ENCODE measurements at places on chromosomes 4 and X.

- DNase-seq, result no peak
These were observed 329.3 kb upstream of the RPS6KA3 start for GRCh38 chrX:20595928-20596575.

- no peak for DNase-seq
These were observed 196.0 kb downstream of the NWD2 start for GRCh38 chr4:37440501-37440900.

- DNase-seq, result no peak
These were observed 43.0 kb upstream of the SCOC start for GRCh38 chr4:140330311-140330900.

GRCh38 chr4:186723292-186724057, at the start of gene FAT1:
Gene FAT1 (minus strand): TSS chr4:186723856. CDS start chr4:186709827, 14,029 bp downstream.
- peak; percentile 68 for DNase-seq

DNA sequence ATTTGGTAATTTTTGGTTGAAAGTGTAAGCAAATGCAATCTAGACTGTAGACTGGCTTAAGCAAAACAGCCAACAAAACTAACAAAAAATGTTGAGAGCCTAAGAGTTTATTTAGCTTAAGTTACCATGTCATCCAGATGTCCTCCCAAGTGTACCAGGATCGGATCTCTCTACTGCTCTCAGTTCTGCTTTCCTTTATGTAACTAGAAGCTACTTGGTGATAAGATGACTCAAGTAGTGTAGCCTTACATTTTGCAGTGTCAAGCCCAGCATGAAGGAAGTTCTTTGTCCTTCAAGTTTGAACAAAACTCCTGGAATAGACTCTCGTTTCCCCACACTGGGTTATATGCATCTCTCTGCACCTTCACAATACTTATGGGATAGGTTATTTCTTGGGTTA, 1500.0 kb downstream of the STIM2 start:
- DNase-seq, result no peak

- no peak for DNase-seq
These were observed 36.8 kb downstream of the VSIG4 start for GRCh38 chrX:66002824-66003680.

DNA sequence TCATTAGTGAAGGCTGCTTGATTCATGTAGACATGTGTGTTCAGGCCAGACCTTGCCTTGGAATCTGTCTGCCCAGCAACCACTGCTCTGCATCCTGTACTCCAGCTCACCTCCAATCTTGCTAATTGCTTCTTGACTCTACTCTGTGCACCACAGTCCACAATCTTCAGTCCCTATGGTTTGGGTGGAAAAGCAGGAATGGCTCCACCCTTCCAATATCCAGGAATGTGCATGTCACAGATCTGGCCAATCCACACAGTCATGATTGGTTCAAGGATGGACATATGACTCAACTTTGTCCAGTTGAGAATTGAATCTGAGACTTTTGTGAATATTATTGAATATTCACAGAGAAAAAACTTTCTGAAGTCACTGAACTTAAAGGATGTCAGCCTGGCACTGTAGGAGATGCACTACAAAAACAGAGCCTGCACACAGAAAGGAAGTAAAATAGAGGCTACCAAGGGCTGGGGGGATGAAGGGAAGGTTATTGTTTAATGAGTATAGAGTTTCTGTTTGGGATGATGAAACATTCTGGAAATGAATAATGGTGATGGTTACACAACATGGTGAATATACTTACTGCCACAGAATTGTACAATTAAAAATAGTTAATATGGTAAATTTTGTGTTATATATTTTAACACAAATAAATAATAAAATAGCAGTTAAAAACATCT, 161.3 kb upstream of the USP38 start:
- DNase-seq, result no peak

DNA sequence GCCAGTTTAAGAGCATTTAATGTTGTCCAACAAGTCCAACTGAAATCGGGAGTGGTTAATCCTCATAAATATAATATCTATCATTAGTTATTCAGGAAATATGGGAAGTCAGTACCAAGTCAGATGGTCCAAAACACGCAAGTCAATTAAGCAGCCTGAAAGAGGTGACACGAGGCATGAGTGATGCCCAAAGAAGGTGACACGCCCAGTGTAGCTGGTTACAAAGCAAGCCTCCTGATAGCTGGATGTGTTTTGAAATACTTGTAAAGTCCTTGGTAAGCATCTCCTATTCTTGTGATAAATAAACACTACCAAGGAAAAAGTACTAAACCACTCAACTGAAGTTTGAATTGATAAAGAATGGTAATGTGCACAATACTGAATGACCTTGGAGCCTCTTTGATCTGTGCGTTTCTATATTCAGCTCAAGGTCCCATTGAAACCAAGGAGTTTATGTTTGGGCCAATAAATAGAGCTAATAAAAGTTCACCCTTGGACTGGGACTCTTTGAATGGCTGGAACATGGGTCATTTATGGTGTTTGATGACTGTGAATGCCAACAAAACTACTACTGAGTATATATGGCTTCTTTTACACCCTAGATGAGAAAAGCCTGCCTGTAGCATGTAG, 93.2 kb upstream of the KLF3 start:
- no peak for DNase-seq

DNA sequence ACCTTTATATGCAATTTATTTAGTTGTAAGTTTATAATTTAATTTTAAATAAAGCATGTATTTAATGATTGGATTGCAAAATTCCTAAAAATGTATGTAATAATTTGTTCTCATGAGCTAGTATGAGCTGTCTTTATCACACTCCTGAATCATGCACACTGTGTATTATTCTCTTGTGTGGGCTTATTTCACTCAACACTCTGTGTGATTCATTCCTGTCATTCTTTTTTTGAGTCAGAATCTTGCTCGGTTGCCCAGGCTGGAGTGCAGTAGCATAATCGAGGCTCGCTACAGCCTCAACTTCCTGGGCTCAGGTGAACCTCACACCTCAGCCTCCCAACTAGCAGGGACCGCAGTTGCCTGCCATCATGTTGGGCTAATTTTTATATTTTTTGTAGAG, 123.1 kb upstream of the SLC34A2 start:
- DNase-seq, result no peak

DNA sequence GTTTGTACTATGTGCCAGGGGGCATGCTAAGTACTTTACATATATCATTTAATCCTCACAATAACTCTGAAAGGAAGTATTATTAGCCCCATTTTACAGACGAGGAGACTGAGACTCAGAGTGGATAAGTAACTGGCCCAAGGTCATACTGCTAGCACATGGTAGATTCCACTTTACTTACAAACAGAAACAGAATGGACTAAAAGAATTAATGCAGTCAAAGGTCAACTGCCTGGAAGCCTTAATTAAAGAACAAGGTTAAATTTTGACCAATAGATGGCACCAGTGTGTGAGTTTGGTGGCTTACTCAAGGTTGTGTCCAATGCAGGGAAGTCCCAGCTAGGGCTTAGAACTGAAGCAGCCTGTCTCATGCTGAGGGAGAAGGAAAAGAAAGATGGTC, 4.7 kb downstream of the RIPPLY1 start:
- DNase-seq, result no peak

DNA sequence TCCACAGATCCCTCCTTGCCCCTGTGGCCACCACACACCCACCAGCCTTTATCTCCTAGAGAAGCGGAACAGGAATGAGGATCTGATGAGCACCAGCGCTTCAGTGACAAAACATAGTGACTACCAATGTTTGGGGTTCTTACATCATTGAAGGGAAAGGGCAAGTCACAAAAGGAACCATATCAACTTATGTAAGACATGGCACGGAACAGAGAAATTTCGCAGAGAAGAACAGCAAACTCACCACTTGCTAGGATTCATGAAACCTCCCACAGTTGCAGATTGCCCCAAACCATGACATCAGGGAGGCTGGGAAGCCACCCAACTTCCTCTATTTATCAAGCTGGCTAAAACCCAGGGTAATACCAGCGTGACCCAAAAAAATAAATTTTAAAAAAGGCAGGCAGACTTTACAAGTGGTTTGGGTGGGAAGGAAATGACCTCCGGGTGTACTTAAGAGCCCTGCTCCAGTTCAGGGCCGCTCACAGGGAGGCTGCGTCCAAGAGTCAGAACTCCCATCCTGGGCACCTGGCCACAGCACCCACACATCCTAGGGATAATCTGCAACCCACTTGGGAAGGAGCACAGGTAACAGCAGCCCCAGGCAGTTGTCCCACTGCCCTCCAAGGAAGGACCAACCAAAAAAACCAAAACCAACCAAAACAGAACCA, 36.0 kb downstream of the ADGRG2 start:
- DNase-seq, result no peak

DNA sequence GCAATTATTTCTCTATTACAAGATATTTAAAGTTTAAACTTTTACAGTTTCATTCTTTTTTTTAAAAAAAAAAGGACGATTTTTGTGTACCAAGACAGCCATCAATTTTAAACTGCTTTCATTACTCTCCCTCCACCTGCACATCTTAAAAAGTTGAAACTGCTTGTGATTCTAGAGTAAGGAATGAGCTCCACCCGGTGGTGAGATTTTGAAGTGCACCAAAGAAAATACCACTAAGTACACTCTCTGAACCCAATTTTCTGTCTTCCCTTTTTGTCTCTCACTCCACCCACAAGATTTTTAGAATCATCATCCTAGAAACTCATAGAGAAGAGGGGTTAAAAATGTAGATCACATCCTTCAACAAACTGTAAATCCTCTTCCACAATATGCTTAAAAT, 91.3 kb upstream of the WDR44 start:
- no peak for DNase-seq

DNA sequence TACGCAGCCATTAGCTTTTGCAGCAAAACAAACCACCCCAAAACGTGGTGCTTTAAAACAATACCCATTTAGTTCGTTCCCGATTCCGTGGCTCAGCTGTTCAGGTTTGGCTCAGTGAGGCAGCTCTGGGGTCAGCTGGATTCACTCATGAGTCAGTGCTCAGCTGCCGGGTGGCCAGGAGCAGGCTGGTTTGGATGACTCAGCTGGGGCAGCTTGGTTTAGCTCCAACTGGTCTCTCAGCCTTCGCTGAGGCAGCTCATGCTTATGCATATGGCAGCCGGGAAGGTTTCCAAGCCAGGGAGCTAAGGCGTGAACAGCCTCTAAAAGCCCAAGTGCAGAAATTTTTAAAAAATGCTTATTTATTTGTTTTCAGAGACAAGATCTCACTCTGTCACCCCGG, 13.3 kb upstream of the CD99 start:
- peak; percentile 96 for DNase-seq

GRCh38 chrX:54794028-54794427, 4.0 kb downstream of the ITIH6 start:
- no peak for DNase-seq

DNA sequence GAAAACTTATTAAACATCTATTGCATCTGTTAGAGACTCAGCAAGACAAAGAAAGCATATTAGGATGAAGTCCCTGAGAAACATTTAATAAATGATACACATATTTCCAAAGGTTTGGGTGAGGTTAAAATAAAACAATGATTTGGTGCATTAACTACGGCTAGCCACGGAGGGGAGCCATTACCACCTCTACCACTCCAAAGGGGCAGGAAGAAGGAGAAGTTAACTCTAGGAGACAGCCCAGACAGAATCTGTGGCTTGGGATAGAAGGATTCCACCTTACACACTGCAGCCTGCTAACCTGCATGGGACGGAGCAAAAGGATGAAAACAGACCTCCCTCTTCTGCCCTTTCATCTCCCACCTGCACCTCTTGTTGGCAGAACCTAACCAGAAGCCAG, 189.1 kb upstream of the C1QTNF7 start:
- no peak for DNase-seq
